ENCODE measurements at places on chromosomes 13 and 19.

DNA sequence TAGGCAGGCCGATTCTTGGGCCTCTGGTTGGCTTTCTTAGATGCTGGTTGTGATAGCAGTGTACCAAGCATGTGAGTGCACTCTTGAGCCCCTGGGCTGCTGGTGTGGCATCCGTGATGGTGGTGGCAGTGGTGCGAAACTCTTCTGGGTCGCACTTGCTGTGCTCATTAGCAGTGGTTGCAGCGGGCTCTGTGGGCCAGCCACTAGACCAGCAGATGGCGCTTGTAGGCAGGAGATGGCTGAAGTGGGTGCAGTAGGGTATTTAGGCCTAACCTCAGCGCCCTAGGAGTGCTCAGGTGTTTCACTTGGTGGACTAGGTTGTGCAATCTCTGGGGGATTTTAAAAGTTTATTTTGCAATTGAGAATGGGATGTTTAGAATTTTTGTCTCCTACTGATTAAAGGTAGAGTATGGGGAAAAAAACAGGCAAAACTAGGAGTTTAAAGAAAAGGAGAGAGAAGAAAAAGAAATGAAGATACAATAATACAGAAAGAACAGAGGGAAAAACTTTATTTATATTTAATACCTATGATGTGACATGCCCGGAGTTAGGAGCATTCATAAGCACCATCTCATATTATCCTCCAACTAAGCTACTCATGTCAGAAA is 4.3 kb upstream of the ZNF17 start:
- peak; percentile 47 for DNase-seq

DNA sequence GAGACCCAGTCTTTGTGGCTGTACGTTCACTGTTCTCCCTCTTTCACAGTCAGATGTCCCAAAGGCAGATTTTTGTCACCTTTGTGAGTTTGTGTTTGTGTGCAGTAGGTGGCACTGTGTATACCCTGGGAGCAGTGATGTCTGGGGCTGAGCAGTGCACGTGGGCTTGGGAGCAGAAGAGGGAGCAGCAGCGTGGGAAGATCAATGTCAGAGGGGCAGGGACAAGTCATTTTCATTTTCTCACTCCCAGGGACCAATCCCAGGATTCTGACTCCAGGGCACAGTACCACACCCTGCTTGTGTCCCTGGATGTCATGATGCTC is 2.0 kb upstream of the PSG6 start:
- DNase-seq: no peak

- DNase-seq: peak; percentile 95
These were observed at the start of gene CLPTM1 for GRCh38 chr19:44954649-44955504. Gene CLPTM1, plus strand, starts transcription at chr19:44955380. Its CDS starts 16 bp downstream, at chr19:44955396.

DNA sequence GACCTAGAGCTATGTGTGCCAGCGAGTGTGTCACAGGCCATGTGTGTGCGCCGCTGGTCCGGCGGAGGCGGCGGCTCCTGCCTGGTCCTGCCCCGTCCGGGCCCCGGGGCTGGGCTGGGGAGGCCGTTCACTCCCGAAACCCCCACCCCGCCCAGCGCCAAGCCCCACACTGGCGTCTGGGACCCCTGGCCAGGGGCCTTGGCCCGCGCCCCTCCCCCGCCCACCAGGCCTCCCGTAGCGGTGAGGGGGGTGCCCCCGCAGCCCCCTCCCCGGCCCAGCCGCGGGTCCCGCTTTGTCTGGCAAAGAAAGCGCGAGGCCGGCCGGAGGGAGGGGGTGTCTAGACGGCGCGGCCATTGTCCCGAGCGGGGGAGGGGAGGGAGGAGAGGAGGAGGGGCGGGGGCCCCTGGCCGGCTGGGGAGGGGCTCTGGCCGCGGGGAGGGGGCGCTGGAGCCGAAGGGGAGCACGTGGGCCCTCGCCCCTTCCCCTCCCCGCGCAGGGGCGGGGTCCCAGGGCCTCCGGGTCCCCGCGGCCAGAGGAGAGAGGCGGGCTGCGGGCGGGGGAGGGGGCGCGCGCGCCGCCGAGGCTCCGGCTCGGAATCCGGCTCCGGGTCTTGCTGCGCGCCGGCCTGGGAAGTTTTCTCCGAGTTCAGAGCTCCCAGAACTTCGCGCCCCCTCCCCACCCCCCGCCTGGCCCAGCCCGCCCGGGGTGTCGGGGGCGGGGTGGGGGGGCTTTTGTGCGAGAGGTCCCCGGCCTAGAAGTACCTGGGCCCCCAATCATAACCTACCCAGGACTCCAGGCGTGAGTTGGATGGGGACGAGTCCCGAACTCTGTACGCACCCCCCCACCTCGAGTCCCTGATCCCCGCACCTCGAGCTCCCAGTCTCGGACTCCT is 888 bp downstream of the NOTCH3 start:
- no peak for DNase-seq

- no peak for DNase-seq
These were observed 253.6 kb upstream of the DACH1 start for GRCh38 chr13:72120632-72121031.

GRCh38 chr19:46978171-46978869 is 41.3 kb upstream of the NPAS1 start:
- DNase-seq: no peak

All from stimulated activated CD8-positive, alpha-beta memory T cell treated with anti-CD3 and anti-CD28 coated beads, Interleukin-12 subunit alpha, Interleukin-12 subunit beta, amount 100 ng/mL, for 4 hours (primary cell).